CD4-positive, alpha-beta T cell treated with Interleukin-1 beta for 1 hour (primary cell): ENCODE measurements at places on chromosomes 2 and 18.

- no peak for DNase-seq
Measured at GRCh38 chr18:47969816-47970215, 39.4 kb upstream of the SMAD2 start.

DNA sequence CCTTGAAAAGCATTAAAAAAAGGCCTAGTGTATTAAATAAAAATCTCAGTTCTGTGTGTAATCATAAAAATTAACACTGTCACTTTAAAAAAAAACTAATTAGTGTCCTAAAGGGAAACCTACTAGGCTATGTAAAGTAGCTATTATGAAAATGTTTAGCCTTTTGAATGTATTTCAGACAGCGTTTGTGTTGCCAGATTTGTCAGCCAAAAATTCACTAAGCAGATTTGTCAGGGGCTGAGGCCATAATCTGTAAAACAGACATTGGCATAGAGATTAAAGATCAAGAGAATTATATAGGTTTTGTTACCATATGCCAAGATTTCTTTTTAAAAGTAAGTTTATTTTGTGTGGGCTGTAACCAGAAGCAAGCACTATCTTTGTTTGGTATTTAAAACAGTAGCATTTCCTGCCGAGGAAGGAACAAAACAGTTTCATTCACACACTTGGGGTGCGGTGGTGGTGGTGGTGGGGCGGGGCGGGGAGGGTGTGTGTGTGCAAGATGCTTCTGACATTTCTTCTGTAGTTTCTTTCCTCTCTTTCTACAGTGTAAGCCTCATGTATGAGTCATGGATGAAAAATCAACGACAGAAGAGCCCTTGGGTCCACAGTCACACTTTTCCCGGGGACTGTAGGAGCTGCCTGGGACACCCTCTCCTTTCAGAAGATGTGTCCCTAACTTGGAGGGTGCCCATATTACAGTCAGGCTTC, 328.5 kb upstream of the FANCL start:
- DNase-seq = peak; percentile 6

DNA sequence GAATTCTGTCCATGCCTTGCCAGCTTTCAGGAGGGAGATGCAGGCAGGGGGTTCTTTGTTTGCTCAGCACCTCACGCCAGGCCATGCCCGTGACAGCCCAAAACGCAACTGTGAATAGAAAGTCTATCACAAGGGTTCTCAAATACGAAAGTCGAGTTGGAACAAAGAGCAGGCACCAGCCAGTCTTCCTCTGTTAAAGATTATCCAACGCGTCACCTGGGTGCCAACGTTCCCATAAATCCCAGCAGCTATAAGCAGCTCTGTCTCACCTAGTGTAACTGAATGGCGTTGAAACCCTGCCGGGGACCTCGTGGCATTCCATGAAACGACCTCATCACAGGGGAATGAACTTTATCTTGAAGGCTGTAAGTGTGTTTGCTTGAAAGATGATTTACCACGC, 84.8 kb upstream of the GATA6 start:
- no peak for DNase-seq

DNA sequence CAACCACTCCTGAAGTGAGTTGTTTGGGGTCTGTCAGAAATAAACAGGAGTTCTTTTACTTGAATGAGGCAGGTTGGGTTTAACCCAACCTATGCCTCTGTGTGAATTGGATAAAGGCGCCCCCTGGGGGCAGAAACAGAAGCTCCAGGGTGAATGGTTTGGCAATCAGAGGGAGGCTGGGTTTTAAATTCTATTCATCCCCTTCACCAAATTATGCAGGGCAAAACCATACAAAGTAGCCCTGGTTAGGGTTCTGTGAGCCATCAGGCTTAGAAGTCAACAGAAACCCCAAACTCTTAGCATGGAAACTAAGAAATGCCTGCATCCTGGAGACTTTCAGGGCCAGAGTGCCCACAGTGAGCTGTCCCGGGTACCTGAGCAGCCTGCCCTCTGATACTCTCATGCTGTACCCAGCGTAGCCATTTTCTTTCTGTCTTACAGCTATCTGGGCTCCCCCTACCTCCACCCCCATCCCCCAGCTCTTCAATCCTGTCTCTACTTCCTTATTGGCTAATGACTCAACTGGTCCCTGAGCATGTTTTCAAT, 241.5 kb downstream of the ICOS start:
- DNase-seq = peak; percentile 42

DNA sequence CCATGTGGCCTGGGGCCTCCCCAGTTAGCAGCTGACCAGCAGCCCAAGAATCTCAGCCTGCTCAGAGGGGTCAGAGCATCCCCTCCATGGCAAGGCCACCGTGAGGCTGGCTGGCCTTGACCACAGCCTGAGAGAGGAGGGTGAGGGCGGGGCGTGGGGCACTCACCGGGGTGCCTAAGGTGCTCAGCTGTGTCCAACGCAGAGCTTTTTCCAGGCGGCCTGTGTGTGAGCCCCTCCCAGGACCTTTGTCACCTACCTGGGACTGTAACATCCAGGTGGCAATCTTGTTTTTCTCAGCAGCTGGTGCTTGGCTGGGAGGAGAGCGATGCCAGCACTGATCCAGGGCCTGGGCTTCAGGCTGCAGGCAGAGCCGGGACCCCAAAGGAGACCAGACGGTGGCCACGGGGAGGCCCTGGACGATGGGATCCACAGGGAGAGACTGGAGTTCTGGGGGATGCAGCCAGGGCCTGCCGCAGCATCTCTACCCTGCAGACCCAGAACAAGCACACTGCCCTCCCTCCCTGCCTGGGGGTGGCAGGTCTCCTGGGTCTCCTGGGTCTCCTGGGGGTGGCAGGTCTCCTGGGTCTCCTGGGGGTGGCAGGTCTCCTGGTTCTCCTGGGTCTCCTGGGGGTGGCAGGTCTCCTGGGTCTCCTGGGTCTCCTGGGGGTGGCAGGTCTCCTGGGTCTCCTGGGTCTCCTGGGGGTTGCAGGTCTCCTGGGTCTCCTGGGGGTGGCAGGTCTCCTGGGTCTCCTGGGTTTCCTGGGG, 12.3 kb downstream of the SNED1 start:
- DNase-seq = no peak

DNA sequence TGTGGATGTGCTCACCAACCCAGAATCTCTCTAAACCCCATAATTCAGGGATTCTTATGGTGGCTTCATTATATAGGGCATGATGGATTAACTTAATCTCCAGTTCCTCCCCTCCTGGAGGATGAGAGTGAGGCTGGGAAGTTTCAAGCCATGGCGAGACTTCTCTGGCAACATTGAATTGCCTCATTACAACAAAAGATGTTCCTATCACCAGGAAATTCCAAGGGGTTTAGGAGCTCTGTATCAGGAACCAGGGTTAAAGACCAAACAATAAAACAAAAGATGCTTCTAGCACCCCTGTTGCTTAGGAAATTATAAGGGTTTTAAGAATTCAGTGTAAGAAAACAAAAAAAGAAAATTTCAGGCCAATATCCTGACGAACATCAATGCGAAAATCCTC, 100.1 kb downstream of the NAB1 start:
- DNase-seq = no peak

GRCh38 chr2:43609290-43609918, 13.6 kb upstream of the THADA start:
- peak; percentile 59 for DNase-seq

- no peak for DNase-seq
Measured at GRCh38 chr2:121688820-121689219, 39.6 kb upstream of the CLASP1 start.

DNA sequence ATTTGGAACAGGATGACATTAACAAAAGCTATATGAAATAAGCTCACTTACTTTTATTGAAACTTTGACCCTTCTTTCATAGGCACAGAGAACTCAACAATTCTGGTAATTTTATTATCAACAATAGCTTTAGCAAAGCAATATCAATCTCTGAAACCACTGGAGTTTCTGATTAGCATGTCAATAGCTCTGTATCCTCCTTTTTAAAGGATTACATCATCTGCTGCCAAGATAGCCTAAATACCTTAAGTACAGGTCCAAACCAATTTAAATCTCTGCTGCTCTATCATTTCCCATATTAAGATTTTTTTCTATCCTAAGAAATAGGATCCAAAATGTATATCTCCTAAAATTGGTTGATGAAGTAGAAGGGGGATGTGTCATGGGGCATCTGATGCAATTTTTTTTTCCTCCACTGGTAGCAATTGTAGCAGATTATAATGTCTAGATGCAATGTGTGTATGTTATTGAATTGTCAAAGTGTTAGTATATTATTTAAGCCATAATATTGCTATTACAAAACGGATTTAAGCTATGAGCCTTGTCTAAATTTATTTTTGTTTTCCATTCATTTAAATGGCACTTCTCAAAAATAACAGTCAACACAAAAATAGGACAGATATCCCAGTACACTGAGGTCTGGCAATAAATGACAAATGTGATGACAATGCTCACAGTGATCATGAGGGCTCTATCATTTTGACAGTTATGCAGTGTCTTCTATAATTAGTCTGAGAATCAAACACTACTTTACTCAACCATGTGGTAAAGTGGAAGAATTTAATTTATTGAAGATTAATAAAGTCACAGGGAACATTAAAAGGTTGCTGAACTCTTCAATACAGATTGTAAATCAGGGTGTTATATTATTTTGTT, 328.4 kb downstream of the CDH7 start:
- DNase-seq = no peak

- no peak for DNase-seq
Measured at GRCh38 chr2:98935777-98936352, at the start of gene CRACDL. CRACDL (minus strand) TSS chr2:98936225; CDS start chr2:98846800, 89,425 bp downstream.

- DNase-seq = no peak
Measured at GRCh38 chr2:159177957-159178356, 108.5 kb downstream of the WDSUB1 start.

GRCh38 chr2:208984376-208985090, 439.3 kb upstream of the MAP2 start:
- DNase-seq = no peak

- DNase-seq = peak; percentile 70
Measured at GRCh38 chr2:3222636-3223035, 155.0 kb downstream of the EIPR1 start.

- no peak for DNase-seq
Measured at GRCh38 chr18:11581286-11581685, 28.1 kb upstream of the SLC35G4 start.

GRCh38 chr2:232325324-232326273, 53.0 kb upstream of the ALPP start:
- DNase-seq = peak; percentile 42

DNA sequence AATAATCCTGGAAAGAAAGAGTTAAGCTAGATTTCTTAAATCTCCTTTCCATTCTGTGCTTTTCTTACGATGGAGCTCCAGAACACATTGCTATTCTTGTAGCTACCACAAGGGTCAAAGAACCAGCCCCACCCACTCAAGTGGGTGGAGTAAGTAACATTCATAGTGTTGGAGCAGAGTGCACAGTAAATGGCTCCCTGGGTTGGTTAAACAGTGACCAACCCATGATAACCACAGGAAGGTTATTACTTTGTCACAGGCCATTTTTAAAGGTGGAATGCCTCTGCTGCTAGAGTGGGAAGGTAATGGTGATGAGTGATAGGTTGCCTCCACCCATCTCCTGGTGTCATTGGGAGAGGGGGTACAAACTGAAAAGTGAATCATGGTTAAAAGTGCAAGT, 13.9 kb downstream of the ARPC2 start:
- peak; percentile 55 for DNase-seq
